ENCODE measurements at places on chromosomes 2 and 18.
A peak's percentile ranks its signal among the peaks of the same experiment; 100 is the strongest.

GRCh38 chr2:224062481-224063297, 23.6 kb upstream of the SERPINE2 start:
- DNase-seq: no peak

DNA sequence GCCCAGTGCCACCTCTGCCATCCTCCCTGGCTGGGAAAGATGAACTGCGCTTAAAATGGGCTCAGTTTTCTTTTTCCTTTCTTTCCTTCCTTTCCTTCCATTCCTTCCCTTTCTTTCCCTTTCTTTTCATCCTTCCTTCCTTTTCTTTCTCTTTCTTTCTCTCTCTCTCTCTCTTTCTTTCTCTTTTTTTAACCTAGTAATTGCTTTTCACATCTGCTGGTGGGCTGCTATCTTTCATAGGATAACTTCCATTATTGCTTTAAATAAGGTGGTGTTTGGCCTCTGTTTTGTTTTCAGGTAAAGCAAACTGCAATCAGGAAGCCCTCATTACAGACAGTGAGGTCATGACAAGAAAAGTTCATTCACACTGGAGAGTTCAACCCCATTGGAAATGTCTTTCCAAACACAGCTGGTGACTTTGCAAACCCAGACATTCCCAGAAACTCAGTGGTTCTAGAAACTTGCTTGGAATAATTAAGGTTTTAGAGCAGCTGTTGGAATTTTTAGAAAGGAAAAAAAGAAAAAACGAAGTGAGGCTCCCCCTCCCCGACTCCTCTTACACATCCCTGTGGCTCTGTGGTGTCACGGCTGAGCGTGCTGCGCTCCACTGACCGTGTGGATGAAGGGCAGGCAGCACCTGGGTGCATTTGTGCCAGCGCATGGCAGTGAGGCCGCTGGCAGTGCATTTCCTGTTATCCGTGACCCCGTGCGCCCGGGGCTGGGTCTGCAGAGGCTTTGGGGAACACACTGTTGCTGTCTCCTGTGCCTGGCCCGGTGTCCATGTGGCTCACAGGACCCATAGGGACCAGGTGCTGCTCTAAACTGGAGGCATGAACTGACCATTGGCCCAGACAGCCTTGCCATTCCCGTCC, 76.9 kb downstream of the MBP start:
- DNase-seq: no peak

DNA sequence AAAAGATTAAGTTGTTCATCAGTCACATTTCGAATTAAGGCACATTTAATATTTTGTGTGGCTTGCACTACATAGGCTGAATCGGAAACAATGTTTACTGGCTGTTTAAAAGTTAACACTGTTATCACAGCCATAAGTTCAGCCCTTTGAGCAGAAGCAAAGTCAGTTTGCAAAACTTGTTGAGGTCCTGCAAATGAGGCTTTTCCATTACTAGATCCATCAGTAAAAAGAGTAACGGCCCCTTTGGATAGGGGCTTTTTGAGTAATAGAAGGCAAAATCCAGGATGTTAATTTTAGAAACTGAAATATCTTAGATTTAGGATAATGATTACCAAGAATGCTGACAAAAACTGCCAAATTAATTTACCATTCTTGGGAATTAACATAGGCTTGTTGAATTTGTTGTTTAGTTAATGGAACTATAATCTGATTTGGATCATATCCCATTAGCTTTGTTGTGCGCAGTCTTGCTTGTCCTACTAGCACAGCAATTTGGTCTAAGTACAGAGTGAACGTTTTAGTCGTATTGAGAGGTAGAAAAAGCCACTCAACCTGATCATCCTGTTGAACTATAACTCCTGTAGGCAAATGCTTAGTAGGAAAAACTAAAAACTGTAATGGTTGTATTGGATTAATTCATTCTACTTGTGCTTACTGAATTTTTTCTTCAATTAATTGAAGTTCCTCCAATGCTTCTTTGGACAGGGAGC, 13.9 kb upstream of the SUCLG1 start:
- no peak for DNase-seq

DNA sequence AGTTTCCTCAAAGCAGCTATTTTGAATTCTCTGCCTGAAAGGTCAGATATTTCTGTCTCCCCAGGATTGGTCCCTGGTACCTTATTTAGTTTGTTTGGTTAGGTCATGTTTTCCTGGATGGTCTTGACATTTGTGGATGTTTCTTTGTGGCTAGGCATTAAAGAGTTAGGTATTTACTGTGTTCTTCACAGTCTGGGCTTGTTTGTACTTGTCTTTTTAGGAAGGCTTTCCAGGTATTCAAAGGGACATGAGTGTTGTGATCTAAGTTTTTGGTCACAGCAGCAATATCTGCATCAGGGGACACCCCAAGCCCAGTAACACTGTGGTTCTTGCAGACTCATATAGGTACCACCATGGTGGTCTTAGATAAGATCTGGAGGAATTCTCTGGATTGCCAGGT, 11.8 kb downstream of the MYO3B start:
- no peak for DNase-seq

- no peak for DNase-seq
These were observed 1.3 kb downstream of the LIPG start for GRCh38 chr18:49563130-49563540.

DNA sequence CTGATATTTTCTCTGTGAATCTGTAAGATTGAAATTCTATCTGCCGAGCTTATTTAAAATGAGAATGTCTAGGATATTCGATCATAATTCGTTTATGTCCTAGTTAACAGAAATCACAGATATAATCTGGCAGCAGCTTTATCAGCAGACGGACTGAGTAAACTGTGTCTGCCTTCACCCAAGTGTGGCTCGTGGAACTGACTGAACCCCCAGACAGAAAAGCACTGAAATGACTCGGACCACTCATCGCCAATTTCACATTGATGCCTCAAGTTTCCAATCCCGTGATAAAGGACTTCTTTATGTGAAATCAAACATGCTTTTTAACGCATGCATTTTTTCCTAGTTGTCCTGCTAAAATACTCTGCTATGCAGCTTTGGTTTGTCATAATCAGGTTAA, 15.9 kb downstream of the TNFRSF11A start:
- no peak for DNase-seq

- no peak for DNase-seq
These were observed 30.0 kb downstream of the CROCC2 start for GRCh38 chr2:240936106-240936505.

- no peak for DNase-seq
These were observed 346.2 kb downstream of the ZNF521 start for GRCh38 chr18:25005541-25006403.

- no peak for DNase-seq
These were observed 16.0 kb downstream of the INSIG2 start for GRCh38 chr2:118103951-118104940.

GRCh38 chr18:59823596-59824195, 76.1 kb upstream of the PMAIP1 start:
- peak; percentile 74 for DNase-seq

DNA sequence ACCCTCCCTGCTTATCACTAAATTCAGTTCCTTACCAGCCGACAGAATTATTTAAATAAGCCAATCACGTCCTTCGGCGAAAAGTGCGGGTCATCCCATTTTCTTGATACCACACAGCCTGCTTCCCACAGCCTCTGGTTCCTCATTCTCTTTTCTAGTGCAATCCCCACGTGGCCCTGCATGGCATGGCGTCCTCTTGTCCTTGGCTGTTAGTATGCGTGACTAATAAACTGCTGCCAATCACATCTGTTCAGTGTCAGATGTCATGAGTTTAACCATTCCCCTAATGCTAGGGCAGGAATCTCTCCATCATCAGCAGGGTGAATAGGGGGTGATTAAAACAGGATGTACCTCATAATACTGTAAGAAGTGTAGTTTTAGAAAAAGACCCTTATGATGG, 62.8 kb upstream of the TSPYL6 start:
- no peak for DNase-seq

DNA sequence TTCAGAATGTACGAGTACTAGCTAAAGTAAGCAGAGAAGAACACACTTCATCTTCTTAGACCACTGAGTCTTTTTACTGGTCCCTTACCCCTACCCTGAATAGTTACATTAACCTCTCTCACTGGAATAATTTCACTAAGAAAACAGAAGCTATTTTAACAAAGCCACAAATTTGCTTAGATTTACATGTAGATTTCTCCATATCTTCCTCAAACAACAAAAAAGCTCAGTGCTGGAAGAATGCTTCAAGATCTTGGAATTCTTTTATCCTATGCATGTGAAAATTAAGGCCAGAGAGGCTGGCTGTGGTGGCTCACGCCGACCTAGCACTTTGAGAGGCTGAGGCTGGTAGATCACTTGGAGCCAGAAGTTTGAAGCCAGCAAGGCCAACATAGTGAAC, 35.2 kb downstream of the MOGAT1 start:
- DNase-seq: no peak

- DNase-seq: peak; percentile 34
These were observed 85.6 kb downstream of the EHD3 start for GRCh38 chr2:31319406-31320175.

- peak; percentile 22 for DNase-seq
These were observed 2.0 kb downstream of the ESPNL start for GRCh38 chr2:238101891-238102841.

DNA sequence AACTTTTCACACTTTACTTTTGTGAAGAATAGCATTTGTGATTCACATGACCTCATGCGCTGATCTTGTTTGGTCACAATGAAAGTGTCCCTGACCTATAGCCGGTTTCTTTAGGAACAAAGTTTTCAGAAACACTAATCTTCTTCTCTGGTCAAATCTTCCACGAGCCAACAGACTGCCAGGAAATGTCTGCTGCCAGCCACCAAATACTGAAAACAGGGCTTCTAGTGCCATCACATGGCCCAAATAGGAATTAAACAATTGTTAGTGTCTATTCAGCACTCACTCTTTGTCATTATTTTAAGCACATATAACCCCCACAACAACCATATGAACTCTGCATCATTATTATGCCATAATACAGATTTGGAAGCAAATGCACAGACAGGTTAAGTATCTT, 286.5 kb upstream of the SYT4 start:
- DNase-seq: no peak

GRCh38 chr2:29317077-29317517, 201.9 kb downstream of the CLIP4 start:
- no peak for DNase-seq

GRCh38 chr18:44958040-44958439, 277.4 kb downstream of the SETBP1 start:
- no peak for DNase-seq

DNA sequence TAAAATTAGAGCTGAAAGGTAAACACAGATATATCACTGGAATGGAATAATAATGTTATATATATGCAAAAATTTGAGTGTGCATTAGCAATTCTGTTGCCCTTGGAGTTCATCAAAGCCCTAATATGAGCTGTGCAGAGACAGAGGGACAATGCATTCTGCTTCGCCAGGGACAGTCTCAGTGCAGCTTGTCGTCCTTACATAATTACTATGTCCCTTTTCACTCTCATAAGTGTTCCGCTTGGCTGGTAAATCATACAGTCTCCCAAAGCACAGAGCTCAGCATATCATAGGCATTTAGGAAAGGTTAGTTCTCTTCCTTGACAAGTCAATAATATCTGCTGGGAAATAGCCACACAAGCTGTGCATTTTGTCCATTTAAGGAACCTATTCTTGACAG, 30.7 kb downstream of the MAPK4 start:
- no peak for DNase-seq

DNA sequence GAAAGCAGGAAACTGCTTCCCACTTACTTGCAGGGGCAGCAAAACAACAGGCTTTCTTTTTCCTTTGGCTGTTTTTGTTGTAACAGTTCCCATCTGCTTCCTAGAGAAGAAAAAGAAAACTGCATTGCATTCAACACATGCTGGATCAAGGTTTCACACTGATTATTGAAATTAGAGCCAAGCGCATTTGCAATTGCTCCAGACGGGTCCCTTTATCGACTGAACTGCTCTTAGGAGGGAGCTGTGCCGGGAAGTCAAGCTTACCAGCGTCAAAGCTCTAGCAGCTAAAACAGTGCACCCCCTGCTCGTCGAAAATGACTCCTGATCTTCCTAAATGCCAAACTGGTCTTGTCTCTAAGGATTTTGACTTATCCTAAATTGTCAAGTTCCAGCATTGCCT, 164.0 kb upstream of the SESTD1 start:
- DNase-seq: no peak

DNA sequence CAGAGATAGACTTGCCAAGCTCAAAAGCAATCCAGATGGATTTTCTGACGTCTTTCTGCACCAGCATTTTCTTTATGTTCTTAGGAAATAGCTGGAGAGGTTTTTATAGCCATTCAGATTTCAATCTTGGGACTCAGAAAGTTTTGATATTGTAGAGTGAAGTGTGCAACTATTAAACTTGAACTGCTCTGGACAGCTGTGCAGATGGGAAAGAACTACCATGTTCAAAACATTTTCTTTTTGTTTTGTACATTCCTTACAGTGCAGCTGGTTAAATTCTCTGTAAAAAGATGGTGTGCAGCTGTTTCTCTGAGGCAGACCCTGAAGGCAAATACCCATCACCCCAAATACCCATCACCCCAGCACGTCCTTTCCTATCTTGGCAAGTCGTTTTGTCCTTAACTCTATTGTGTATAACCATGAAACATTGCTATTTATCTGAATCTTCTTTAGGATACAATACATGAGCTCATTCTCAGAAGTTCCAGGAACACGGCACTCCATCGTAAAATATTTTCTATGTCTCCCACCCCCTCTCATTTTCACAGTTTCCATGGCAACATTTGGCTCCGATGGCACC, 38.8 kb downstream of the AQP4 start:
- DNase-seq: no peak

GRCh38 chr2:189514104-189514503, 66.5 kb downstream of the SLC40A1 start:
- no peak for DNase-seq

DNA sequence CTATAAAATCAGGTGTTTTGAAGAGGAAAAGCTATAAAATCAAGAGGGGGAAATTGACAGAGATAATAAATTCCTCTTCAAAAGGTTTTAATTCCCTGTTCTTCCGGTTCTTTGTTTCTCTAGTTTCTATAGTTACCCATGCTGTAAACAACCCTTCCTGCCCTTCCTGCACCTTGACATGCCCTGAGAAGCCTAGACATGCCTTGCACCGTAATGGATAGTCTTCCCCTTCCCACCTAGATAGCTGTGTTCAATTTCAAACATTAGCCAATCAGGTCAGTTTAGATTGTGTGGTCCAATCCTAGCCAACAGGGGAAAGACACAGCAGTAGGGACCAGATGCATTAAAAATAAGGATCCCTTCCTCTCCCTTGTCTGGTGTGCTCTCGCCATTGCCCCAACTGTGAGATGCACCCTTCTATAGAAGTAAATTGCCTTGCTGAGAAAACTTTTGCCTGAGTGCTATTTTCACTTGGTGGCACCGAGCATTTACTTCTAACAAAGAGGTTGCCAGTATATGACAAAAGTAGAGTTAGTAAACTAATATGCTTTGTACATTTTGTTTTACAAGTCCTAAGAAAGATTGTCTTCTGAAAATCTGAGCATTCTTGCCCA, 27.1 kb downstream of the SULT1C4 start:
- no peak for DNase-seq
